ENCODE measurements at places on chromosomes 12 and 14.

DNA sequence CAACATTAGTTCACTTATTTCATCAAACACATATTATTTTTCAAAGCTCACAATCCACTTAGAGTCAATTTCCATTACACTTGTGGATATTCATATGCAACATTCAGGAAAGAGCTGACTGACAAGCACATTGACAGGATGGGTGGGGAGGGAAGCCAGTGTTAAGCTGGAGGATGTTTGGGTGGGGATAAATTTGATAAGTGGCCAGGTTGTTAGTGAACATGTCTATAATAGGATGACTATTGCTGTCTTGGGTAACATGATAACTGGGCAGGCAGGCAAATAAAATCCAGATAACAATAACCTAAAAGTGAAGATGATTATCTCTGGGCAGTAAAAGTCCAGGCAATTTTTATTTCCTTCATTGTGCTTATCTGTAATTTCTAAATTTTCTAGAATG is 73.8 kb upstream of the OSBPL8 start:
- DNase-seq = no peak

GRCh38 chr12:80033448-80033847 is 65.9 kb upstream of the OTOGL start:
- peak; percentile 93 for DNase-seq

- DNase-seq = no peak
Measured at GRCh38 chr12:82524641-82525040, 162.1 kb upstream of the TMTC2 start.

DNA sequence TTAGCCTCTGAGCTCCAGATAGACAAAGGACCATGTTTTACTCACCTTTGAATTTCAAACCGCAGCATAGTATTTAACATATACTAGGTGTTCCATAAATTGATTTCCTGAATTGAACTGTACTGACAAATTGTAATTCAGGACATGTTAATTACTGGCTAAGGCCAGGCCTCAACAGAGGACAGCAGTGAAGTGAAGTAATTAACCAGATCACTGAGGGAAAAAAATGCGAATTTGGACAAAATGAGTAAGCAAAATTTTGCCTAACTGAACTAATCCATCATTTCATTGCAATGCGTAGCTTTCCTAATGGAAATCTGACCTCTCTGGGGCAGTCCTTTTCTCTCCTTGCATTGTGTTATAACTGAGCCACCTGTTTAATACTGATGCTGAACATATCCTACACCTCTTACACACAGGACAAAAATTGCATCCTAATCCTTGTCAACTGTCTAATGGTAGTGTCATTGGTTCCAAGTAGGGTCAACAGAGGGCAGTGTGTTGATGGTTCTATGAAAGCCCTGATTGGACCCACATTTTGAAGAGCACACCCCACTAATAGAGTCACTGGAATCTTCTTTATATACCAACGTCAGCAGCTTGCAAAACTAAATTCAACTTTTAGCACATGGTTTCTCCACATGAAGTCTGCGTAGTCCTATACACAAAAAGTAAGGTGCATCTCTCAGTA is 148.4 kb downstream of the SLC25A21 start:
- no peak for DNase-seq

DNA sequence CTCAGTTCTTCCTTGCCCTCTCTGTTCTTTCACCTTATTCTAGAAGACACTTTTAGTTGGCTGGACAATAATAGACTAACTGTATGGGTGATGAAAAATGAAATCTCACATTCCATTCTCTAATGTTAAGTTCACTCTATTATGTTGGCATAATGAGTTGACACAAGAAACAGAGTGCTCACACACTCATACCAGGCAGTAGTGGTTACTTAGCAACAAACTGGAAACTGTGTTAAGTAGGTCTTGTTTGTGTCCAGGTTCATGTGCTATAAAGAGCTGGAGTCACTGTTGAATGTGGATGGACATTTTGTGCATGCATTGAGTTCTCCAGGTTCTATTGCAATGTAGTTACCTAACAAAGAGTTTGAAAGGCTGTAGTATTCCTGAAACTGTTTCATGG is 16.9 kb upstream of the PPP4R4 start:
- no peak for DNase-seq

DNA sequence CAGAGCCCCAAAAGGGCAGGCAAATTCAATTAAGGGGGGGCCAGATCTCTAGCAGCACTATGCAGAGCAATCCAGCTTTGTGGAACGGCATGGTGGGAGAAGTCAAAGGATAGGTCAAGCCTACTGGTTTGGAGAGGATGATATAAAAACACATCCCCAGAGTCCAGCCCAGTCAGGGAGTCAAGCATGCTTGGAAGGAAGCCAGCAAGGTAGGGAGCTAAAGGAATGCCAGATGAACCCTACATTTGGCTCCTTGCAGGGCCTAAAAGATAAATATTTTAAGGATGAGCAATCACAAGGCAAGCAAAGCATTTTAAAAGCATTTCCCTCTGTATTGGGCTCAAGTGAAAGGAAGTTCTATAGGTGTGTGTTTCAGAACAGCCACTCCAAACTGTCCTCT is 21.4 kb downstream of the KCTD10 start:
- peak; percentile 28 for DNase-seq

GRCh38 chr12:39846304-39846703 is 226.7 kb upstream of the ABCD2 start:
- DNase-seq = no peak

- DNase-seq = no peak
Measured at GRCh38 chr12:105740369-105740768, 398.4 kb downstream of the NUAK1 start.

GRCh38 chr12:42162965-42163364 is 18.3 kb upstream of the GXYLT1 start:
- peak; percentile 29 for DNase-seq

DNA sequence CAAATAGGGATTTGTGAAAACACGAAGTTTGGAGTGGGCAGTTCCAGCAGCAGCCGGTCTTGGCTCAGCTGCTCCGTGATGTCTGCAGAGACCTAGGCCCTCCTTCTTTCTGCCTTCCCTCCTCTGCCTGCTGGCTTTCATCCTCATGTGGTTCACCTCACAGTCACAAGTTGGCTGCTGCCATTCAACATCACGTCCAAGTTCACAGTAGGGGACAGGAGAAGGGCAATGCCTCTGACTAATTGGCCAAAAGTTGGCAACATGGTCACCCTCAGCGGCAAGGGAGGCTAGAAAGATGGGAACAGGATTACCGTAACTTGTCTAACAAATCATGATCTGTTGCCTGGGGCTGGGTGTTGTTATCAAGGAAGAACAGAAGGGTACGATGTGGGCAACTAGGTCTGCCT is 7.8 kb upstream of the CACNA2D4 start:
- no peak for DNase-seq

All from fibroblast of skin of right biceps (primary cell).